ENCODE measurements at places on chromosomes 16 and 17.

DNA sequence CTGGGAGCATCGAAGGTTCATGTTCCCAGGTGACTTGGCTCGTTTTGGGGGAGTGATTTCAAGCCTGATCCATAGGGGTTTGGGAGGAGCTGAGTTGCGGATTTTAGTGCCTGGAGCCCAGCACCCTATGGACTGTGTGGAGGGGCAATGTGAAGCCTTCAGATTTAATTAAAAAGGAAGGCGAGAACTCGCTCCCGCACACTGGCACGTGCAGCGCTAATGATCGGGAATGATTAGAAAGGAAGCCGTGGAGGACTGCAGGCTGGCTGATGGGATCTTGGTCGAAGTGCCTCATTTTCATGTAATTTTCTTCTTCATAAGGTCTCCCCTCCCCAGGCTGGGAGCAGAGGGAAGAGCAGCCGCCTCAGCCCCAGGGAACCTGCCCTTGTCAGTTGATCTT lies 12.8 kb downstream of the MGAT5B start:
- DNase-seq, result no peak

- DNase-seq, result no peak
Measured at GRCh38 chr17:76199469-76199868, 40.8 kb downstream of the RNF157 start.

DNA sequence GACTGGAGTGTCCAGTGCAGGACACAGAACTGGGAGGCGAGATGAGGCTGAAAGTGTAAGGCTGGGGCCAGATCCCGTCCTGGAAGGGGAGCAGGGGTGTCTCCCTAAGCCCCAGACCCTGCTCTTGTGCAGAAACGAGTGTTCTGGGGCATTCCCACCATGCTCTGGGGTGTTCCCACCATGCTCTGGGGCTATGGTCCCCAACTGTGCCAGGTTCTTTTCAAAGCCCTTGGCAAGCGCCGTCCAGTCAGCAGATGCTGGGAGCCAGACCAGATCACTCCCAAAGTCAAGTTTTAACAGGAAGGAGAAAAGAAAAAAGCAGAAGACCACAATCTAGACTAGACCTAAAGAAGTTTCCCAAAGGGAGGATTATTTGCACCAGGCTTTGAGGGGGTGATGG lies 2.5 kb downstream of the TAX1BP3 start:
- no peak for DNase-seq

GRCh38 chr16:69431948-69432468 lies 7.6 kb downstream of the CYB5B start:
- DNase-seq, result no peak
